ENCODE measurements at places on chromosomes 16 and 17. TPM values are rescaled to one million over a fixed set of nuclear protein-coding genes. Genes with fewer than 3 reads are reported as not detected.

Gene PITPNC1
- total RNA-seq = 8.1 TPM

Gene FZD2
- 4.0 TPM for total RNA-seq

Gene MEIOC
- not detected for total RNA-seq

Gene NPIPA7
- total RNA-seq = 3.2 TPM

Gene ZACN
- not detected for total RNA-seq

Gene PIPOX
- 0.60 TPM for total RNA-seq

Gene TBX6
- 1.0 TPM for total RNA-seq

Gene MAPK8IP3
- total RNA-seq = 56.0 TPM

Gene ZPBP2
- not detected for total RNA-seq

Gene SLC5A10
- not detected for total RNA-seq

Gene PLA2G10
- total RNA-seq = not detected

Gene C16orf92
- total RNA-seq = not detected

Gene TERB1
- total RNA-seq = not detected

DNA sequence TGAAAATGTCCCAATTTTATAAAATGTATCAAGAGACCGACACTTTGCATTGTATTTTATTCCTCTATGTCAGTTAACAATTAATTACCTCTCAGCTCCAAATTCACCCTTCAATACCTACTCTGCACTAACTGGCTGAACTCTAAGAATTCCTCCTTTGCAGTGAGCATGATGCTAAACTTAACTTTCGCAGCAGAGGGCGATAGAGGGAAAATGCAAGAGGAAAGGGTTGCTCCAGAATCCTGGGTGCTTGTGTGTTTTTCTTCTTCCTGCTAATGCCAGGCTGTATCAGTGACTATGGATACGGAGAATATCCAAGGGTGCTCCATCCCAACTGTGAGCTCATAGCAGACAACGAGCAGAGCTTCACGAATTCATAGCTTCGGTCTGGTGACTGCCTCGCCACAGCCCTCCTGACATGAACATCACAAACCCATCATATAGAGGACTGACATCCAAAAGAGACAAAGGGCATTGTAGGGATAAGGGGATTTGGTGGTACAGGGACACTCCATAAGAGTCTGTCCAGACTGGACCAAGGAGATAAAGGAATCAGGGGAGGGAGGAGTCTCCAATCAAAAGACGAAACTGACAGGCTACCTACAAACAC, 172.9 kb downstream of the STX8 start:
- DNase-seq = no peak

DNA sequence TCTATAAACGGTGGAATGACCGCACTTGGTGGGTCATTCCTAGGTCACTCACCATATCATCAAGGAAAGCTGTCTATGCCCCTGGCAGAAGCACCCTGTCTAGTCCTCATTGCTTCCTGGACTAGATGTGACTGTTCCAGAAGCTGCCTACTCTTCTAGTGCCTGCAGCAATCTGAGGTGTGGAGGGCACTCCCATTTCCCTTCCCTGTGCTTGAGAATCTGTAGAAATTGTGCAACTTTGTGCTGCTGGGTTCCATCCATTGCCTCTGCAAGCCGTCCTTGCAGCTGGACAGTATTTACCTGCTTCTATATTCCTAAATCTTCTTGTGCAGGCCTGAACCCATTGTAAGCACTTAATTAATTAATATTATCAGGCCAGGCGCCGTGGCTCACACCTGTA, 52.1 kb downstream of the CACNG3 start:
- DNase-seq = no peak

- DNase-seq = no peak
These were observed 30.3 kb upstream of the C16orf78 start for GRCh38 chr16:49343291-49343690.

GRCh38 chr17:33369876-33370275, 76.8 kb upstream of the ASIC2 start:
- DNase-seq = no peak

DNA sequence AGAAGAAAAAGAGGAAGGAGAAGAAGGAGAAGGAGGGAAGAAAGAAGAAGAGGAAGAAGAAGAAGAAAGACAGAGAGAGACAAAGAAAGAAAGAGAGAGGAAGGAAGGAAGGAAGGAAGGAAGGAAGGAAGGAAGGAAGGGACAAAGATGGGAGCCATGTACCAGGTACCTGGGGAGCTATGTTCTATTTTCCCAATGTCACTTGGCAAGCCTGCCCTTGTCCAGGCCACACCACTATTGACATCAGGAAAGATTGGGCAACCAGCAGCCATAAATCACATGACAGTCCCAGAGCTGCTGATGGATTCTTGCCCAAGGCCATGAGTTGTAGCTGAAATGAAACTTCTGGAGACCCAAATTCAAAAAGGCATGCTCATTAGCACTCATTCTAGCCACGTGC, 2.7 kb upstream of the CES1 start:
- DNase-seq = peak; percentile 36

GRCh38 chr17:76122431-76123190, 18.4 kb downstream of the FOXJ1 start:
- no peak for DNase-seq

GRCh38 chr16:10081201-10081940, 100.9 kb downstream of the GRIN2A start:
- no peak for DNase-seq

DNA sequence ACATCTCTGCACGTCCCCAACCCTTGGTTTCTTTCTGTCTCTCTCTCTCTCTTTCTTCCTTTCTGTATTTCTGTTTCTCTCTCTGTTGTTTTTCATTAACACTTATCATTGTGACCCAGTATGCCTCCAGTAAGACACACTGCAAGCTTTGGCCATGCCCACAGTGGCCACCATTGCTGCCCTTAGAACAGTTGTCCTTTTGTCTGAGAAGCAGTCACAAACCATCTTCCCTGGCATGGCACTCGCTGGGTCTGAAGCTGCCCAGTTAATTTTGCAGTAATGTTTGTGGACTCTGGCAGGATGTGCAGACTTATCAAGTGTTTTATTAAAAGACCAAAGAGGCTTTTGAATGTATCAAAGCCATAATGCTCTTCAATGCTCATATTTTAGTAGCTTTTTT, 146.9 kb downstream of the MSI2 start:
- DNase-seq = no peak

- no peak for DNase-seq
These were observed 758.8 kb downstream of the CDH11 start for GRCh38 chr16:64363039-64363438.

DNA sequence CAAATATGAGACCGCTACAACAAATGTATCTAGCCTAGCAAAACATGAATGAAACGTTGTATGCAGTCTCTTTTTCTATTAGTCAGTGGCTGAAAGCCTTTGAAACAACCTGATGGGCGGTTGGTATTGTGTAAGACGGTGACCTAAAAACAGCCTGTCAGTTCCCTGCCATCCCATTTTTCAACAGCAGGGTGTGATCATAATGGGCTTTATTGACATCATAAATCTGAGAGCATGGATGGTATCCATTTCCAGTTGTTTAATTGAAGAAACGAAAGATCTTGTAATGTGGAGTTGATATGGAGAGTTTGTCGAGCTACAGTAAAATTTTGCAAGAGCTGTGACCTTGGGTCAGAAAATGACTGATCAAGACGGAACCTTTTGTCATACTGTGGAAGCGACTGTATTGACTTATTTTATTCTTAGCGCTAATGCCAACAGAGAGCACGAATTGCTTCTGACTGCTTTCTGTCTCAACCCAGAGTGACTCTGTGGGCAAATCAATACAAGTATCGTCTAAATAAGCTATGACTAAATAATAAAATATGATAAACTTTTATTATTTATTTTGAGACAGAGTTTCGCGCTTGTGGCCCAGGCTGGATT, 12.3 kb upstream of the MEIOB start:
- no peak for DNase-seq

- no peak for DNase-seq
These were observed 9.0 kb downstream of the ABR start for GRCh38 chr17:1170739-1171138.

DNA sequence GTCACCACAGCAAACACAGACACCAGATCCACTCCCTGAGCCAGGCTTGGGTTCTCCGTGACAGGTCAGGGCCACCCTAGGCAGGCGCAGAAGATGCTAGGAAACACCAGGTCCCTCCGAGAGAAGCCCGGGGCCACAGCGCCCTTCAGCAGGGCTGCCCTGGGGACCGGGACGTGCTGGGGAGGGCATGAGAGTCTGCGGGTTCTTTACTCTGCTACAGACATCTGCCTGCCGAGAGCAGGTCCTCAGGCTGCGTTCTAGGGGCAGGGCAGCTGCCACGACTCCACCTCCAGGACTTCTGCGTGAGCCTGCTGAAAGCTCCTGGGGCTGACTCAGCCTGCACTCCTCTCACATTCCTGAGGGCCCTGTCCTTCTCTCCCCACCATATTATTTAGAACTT, 11.4 kb downstream of the MYLK3 start:
- no peak for DNase-seq

DNA sequence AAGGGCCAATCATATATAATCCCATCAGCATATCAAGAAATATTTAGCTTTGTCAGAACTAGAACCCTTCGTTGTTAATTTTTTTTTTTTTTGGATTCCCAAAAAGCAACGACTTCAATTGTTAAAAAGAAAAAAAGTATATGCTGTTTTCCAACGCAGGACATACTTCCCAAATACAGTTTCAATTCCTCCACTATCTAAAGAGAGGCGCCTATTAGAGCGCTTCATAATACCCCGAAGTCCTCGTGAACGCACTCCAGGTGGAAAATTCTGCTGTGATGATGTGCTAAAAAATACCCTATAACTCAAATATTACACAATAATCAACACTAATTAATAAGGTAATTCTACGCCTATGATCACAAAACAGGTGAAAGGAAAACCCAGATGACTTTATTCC, 20.8 kb downstream of the GNA13 start:
- DNase-seq = no peak

- no peak for DNase-seq
These were observed 4.3 kb downstream of the KRT19 start for GRCh38 chr17:41523787-41524186.

DNA sequence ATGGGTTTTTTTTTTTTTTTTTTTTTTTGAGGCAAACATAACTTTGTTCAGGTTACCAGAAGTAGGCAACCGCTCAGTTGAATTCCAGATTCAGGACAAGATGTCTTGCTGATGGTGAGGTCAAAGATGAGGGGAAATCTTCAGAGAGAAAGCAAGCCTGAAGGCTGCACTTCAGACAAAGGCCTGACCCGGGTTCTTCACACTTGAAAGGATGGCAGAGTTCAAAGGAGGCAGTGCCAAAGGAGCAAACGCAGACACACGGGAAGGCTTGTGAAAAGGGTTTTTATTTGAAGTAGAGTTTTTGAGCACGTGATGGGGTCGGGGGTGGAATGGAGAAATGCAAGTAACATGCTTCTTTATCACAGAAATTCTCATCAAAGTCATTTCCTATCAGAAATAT, 960.2 kb upstream of the EEF2KMT start:
- DNase-seq = no peak

- DNase-seq = no peak
These were observed 111.9 kb downstream of the SOCS1 start for GRCh38 chr16:11144122-11144521.

GRCh38 chr16:72124761-72125634, 31.4 kb downstream of the DHX38 start:
- peak; percentile 66 for DNase-seq

DNA sequence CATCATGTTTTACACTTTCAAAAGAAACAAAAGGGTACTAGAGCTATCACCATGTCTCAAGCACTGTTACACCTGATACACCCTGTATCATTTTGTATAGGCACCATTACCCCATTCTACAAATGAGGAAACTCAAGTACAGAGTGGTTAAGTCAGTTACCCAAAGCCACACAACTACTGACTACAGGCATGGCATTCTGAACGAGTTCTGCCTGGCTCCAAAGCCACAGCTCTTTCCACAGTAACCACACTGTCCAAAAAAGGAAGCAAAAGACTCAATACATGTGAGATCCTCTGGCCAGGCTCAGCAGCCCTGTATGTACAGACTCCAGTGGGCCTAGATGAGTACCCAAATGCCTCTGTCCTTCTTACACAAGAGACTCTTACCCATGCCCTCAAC, 4.7 kb downstream of the DYNC1LI2 start:
- DNase-seq = no peak

DNA sequence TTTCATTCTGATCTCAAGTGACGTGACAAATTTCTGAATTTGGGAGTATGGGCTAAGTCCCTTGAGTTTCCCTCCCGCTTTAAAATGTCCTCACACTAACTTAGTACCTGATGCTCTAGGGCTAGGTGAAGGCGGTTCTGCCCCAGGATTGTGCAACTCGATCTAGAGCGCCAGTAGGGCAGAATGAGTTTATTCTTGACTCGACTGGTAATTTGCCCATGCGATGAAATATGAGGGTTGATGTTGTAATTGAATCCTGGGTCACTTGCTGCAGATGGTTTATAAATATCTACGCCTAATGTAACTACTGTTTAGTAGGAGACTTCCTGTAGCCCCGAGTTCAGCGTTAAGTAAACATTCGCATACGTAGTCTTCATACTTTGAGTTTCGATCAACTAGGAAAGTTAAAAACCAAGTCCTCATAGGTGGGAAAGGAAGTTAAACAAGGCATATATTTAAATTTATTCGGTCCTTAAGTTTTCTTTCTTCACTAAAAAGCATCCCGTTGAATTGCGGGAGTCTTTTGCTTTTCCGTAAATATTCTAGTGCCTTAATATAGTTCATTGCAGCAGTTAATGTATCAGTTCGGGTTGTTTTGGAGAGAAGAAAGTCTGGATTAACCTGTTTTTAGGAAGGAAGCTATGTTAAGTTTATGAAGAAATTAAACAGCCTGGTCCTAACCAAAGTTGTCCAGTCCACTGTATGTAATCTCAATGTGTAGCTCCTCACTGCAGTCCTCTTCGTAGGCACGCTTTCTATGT, 1.6 kb downstream of the CTCF start:
- DNase-seq = no peak

GRCh38 chr17:1145311-1145986, 34.3 kb downstream of the ABR start:
- no peak for DNase-seq

- DNase-seq = no peak
These were observed 52.6 kb upstream of the CDH8 start for GRCh38 chr16:62088731-62089410.

- no peak for DNase-seq
These were observed 130.5 kb downstream of the OR1D5 start for GRCh38 chr17:2932946-2933345.

DNA sequence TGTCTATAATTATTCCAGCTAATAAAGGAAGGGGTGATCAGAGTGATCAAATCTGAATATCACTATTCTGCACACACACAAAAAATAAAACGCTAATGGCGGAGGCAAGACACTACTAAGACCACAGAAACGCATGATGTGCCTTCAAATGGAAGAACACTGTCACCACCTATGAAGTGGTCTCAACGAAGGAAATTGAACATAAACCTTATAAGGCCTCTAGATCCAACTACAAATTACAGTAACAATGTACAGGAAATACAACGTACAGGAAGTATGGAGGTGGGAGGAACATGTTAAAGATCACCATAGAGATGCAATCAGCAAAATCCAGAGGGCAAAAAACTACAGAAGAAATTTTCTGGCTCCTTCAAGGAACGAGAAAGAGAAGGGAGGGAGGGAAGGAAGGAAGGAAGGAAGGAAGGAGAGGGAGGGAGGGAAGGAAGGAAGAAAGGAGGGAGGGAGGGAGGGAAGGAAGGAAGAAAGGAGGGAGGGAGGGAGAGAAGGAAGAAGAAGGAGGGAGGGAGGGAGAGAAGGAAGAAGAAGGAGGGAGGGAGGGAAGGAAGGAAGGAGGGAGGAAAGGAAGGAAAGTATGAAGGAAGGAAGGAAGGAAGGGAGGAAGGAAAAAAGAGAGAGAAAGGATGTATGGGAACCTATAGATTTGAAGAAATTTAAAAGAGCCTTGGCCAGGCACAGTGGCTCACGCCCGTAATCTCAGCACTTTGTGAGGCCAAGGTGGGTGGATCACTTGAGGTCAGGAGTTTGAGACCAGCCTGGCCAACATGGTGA, 3.1 kb upstream of the SGCA start:
- DNase-seq = no peak

- DNase-seq = no peak
These were observed 9.7 kb downstream of the ERN1 start for GRCh38 chr17:64120159-64120810.

Measured in left ventricle myocardium inferior (tissue), 1 donor.